ENCODE measurements at places on chromosomes 6 and 20.

DNA sequence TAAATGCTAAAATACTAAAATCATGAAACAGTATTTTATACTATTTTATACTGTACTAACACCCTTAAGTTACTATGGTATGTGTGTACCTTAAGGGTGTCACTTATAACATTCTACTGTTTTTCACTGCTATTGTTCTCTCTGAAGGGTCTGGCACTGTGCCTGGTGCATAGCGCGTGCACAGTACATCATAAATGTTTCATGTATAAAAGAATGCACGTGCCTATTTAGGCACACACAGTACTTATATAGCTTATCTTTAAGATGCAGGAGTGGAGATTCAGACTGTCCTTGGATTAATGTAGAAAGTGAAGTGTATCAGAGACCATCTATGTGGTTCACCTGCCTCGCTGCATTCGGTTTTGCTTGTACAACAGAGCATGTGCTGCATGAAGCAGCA is 64.0 kb upstream of the SGK1 start:
- no peak for DNase-seq

GRCh38 chr20:32140603-32141002 is 31.1 kb downstream of the TM9SF4 start:
- DNase-seq: no peak

DNA sequence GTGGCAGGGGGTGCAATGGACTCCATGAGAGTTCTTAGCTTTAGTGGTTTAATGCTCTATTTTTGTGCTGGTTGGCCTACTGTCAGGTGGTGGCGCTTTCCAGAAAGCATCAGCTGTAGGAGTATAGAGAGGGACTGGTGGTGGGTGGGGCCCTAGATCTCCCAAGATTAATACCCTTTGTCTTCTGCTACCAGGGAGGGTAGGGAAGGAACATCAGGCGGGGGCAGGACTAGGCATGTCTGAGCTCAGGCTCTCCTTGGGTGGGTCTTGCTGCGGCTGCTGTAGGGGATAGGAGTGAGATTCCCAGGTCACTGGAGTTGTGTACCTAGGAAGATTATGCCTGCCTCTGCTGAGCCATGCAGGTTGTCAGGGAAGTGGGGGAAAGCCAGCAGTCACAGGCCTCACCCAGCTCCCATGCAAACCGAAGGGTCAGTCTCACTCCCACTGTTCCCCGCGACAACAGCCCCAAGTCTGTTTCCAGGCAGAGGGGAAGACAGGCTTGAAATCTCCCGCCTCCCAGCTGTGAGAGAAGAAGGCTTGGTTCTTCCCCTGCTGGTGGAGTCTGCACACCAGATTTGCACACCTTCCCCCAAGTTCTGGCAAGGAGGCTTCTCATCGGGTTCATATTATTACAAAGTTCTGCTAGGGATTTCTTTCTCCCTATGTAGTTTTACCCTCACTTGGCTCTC is 46.7 kb upstream of the PKIB start:
- no peak for DNase-seq

GRCh38 chr6:19795211-19795610 is 42.0 kb upstream of the ID4 start:
- no peak for DNase-seq

DNA sequence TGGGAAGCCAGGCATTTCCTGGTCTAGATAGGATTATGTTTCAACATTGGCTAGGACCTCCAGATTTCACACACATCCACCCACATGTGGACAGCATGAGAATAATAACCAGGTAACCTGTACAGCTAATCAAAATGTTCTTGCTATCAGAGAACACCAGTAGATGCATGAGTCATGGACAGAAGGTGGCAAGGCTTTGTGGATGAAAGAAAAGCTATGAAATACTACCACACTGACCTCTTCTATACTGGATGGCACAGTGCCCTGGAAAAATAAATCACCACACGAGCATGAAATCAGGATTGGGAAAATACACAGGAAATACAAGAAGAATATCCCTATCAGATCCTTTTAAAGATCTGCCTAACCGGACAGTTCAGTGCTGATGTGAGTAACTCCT is 113.0 kb downstream of the GMDS start:
- no peak for DNase-seq

GRCh38 chr20:33202451-33202850 is 14.7 kb upstream of the BPIFA3 start:
- no peak for DNase-seq

- no peak for DNase-seq
Measured at GRCh38 chr6:29828471-29828797, 809 bp downstream of the HLA-G start.

GRCh38 chr6:76166874-76167273 is 94.4 kb upstream of the IMPG1 start:
- DNase-seq: no peak

GRCh38 chr6:76342611-76343160 is 270.2 kb upstream of the IMPG1 start:
- DNase-seq: no peak

GRCh38 chr6:37238381-37238780 is 19.2 kb upstream of the TBC1D22B start:
- no peak for DNase-seq

All from esophagus squamous epithelium (tissue), 5 donors.